ENCODE measurements at places on chromosomes 13 and 19. TPM values are rescaled to one million over a fixed set of nuclear protein-coding genes. Genes with fewer than 3 reads are reported as not detected.
A peak's percentile ranks its signal among the peaks of the same experiment; 100 is the strongest.

NAPSA gene
- 2.8 TPM for polyA plus RNA-seq

DNA sequence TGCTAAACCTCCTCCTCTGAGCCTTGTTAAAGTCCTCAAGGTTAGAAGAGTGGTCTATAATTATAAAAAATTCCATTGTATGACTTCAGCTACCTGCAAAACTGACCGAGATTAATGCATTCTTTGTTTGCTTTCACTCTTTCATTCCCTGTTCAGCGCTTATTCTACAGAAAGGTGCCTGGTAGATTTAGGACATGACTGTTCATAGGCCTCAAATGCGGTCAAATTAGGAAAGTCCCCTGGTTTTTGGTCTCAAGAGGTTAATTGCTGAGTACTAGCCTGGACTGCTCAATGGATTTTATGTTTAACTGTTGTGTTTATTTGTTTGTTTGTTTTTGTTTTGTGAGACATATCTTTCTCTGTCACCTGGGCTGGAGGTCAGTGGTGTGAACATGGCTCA is 35.4 kb downstream of the KL start:
- H3K27ac ChIP-seq, result no peak overlapping the region
- H3K27me3 ChIP-seq, result no peaks in the 10 kb centered on the region
- H3K4me1 ChIP-seq, result no peaks in the 10 kb centered on the region
- no peaks in the 10 kb centered on the region for H3K36me3 ChIP-seq
- no peak for DNase-seq
- no peak overlapping the region for H3K4me3 ChIP-seq

- no peak overlapping the region for H3K27ac ChIP-seq
- DNase-seq, result no peak
- H3K4me3 ChIP-seq, result no peak overlapping the region
- H3K27me3 ChIP-seq, result no peaks in the 10 kb centered on the region
These were observed 15.8 kb downstream of the F2RL3 start for GRCh38 chr19:16904599-16904998.

- peaks cover 8% of the 10 kb centered on the region for H3K4me1 ChIP-seq
- no peak overlapping the region for H3K27ac ChIP-seq
- no peak for DNase-seq
- H3K36me3 ChIP-seq, result peaks cover 55% of the 10 kb centered on the region
These were observed 165.2 kb downstream of the KDM4B start for GRCh38 chr19:5133986-5134595.

DNA sequence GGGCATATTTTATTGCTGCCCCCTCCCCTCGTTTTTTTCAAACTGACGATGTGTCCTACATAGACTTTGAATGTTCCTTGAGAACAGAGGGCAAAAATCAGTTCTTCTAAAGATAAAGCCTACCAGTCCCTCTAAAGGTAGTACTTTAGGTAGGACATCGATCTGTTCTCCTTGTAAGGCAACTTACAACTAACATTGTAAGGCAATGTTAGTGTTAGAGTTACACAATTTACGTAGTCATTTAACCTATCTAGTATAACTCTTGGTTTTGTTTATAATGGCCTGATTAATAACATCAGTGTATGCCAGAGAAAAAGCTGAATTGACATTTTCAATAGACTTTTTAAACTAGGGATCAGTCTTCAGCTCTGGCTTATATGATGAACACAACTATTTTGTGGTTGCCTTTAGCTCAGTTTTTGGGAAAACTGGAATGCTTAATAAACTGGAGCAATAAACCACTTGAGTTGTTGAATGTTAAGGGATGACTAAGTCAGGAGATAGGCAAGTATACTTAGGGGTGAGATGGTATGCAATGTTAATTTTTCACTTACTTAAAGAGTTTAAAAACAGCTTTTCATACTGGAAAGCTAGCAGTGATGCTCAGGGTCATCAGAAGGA is 2.2 kb downstream of the NDFIP2 start:
- H3K4me3 ChIP-seq, result peak overlapping the region; percentile 95
- peaks cover 23% of the 10 kb centered on the region for H3K4me1 ChIP-seq
- peak; percentile 57 for DNase-seq
- H3K27me3 ChIP-seq, result no peaks in the 10 kb centered on the region
- H3K27ac ChIP-seq, result peak overlapping the region; percentile 97

GRCh38 chr13:19961924-19962323 is 3.4 kb downstream of the ZMYM2 start:
- H3K4me1 ChIP-seq, result peaks cover 16% of the 10 kb centered on the region
- no peak overlapping the region for H3K4me3 ChIP-seq

DNA sequence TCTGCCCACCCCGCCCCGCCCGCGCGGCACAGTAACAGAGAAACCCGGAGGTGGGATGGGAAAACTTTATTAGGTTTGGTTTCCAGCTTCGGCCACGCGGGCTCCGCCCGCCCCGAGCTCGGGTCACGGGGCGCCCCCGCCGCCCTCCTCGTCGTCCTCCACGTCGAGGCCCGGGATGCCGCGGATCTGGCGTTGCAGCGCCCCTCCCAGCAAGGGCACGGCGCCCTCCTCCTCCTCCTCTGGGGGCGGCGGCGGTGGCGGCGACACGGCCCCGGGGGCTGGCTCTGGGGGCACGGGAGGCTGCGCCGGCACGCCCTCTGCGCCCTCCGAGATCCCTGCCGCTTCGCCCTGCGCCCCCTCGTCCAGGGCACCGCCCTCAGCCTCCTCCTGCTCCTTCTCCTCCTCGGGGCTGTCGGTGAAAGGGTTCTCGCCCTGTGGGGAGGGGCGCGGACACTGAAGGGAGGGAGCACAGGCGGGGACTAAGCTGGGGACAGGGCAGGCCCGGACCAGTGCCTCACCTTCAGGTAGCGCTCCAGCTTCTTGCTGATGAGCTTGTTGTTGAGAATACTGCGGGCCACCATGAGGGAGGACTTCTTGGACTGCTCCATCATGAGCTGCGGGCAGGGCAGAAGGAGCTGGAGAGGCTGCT is 536 bp upstream of the AKAP8 start:
- peak overlapping the region; percentile 75 for H3K27ac ChIP-seq
- peaks cover 3% of the 10 kb centered on the region for H3K36me3 ChIP-seq
- DNase-seq, result no peak
- H3K4me1 ChIP-seq, result peaks cover 19% of the 10 kb centered on the region
- peak overlapping the region; percentile 53 for H3K4me3 ChIP-seq
- H3K27me3 ChIP-seq, result no peaks in the 10 kb centered on the region

RGL3 gene
- polyA plus RNA-seq, result 5.3 TPM

IL12RB1 gene
- 1.2 TPM for polyA plus RNA-seq

DNA sequence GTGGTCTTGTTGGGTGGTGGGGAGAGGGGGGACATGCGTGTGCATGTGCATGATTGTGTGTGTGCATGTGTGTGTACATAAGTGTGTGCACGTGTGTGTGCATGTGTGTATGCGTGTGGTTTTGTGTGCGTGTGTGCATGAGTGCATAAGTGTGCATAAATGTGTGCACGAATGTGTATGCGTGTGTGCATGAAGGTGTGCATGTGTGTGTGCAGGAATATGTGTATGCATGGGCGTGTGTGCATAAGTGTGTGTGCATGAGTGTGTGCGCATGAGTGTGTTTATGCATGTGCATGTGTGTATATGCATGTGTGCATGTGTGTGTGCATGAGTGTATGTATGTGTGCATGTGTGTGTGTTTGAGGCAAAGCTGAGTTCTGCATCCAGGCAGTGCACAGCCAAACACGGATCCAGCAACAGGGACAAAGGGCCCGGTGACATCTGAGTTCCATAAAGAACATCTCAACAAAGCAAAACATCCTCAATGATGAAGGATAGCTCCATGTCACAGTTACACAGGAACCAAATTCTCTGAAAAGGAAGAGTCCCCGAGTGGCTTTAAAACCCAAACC is 86.0 kb upstream of the FARP1 start:
- H3K27me3 ChIP-seq, result peaks cover 5% of the 10 kb centered on the region
- no peak overlapping the region for H3K27ac ChIP-seq
- no peak for DNase-seq
- no peaks in the 10 kb centered on the region for H3K4me1 ChIP-seq
- H3K4me3 ChIP-seq, result no peak overlapping the region
- H3K36me3 ChIP-seq, result no peaks in the 10 kb centered on the region

DNA sequence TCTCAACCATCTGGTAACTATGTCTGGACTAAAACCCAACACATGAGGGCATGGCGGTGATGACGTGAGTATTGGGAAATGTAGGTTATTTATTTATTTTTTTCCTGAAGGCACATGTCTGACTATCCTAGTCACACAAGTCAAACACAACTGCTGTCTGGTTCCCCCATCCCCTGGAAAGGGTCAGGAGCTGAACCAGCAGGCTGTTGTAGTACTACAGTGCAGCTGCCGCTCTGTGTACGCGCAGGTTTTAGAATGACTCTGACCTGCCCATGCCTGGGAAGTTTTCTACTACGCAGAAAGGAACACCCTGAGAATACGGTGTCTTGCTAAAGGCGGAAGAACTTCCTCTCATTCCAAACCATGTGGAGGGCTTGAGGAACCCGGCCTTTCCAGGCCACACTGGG is 1.2 kb downstream of the SLC7A1 start:
- no peaks in the 10 kb centered on the region for H3K4me1 ChIP-seq
- H3K36me3 ChIP-seq, result no peaks in the 10 kb centered on the region
- H3K27ac ChIP-seq, result peak overlapping the region; percentile 67
- DNase-seq, result peak; percentile 85

- no peaks in the 10 kb centered on the region for H3K4me1 ChIP-seq
- H3K27ac ChIP-seq, result no peak overlapping the region
- DNase-seq, result no peak
- H3K27me3 ChIP-seq, result peaks cover 8% of the 10 kb centered on the region
- no peak overlapping the region for H3K4me3 ChIP-seq
- no peaks in the 10 kb centered on the region for H3K36me3 ChIP-seq
These were observed 19.3 kb upstream of the SDHAF1 start for GRCh38 chr19:35975608-35976214.

SULT2A1 gene
- polyA plus RNA-seq, result 190 TPM

DNA sequence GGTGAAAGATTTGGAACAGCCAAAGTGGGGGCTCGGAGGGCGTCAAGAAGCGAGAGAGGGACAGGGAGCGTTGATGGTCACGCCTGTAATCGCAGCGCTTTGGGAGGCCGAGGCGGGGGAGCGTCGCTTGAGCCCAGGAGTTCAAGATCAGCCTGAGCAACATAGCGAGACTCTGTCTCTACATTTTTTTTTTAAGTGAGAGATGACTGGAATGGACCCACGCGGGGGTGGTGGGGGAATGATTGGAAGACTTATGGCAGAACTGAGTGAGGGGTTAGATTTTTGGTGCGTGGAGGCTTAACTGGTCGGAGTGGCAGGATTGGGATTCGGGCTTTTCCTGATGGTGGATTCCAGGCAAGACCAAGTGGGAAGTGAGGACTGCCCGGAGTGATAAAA is 725 bp downstream of the PSMD8 start:
- H3K36me3 ChIP-seq, result peaks cover 25% of the 10 kb centered on the region
- no peaks in the 10 kb centered on the region for H3K27me3 ChIP-seq
- H3K4me1 ChIP-seq, result peaks cover 11% of the 10 kb centered on the region
- H3K4me3 ChIP-seq, result peak overlapping the region; percentile 75
- no peak for DNase-seq
- H3K27ac ChIP-seq, result peak overlapping the region; percentile 88

ZNF543 gene
- 7.0 TPM for polyA plus RNA-seq

DNA sequence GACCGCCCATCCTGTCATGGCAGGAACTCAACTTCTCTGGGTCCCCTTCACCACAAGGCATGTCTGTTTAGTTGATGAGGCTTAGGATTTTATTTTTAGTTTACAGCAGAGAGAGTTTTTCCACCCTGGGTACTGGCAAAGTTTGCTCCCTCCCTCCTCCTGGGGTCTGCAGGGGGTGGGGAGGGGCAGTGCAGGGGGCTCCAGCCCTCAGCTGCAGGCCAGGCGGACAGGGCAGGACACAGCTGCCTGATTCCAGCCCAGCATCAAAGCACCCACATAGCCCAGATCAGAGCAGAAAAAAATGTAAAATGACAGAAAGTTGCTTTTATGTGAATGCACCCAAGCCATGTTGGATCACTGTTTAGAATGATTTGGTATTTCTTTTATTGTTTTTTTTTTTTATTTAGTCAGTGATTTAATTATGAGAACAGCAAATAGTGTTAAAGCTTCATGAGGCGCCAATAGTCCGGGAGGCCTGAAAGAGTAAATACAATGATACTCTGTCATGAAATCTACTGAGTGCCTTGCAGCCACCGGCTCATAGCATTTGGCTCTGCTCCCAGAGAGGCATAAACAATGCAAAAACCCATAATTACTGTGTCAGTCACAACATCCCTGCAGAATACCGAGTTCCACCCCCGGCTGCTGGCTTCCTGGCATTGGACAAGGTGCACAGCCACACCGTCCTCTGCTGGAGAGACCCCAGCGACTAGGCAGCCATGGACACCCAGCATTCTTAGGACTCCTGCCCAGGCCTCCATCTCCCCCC is 923.5 kb downstream of the UQCRFS1 start:
- H3K4me3 ChIP-seq, result no peak overlapping the region
- DNase-seq, result peak; percentile 16
- H3K36me3 ChIP-seq, result no peaks in the 10 kb centered on the region

DNA sequence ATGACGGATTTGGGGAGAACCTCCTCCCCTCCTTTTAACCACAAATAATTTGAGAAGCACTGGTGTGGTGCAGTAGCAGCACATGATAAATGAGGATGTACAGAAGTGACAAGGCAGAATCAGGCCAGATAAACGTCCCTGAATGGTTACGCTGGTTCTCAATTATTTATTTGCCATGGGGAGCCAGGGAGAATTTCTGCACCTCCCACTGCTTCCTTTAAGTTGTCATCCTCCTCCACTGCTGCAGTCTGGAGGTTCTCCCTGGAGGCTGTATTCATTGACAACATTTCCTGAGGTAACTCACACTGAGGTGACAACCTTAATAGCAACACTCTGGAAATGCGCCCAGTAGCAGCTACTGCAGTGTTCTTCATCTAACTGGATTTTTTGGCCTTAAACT is 308.9 kb upstream of the SLITRK1 start:
- H3K4me3 ChIP-seq, result no peak overlapping the region
- H3K4me1 ChIP-seq, result no peaks in the 10 kb centered on the region
- DNase-seq, result no peak
- no peaks in the 10 kb centered on the region for H3K36me3 ChIP-seq

DNA sequence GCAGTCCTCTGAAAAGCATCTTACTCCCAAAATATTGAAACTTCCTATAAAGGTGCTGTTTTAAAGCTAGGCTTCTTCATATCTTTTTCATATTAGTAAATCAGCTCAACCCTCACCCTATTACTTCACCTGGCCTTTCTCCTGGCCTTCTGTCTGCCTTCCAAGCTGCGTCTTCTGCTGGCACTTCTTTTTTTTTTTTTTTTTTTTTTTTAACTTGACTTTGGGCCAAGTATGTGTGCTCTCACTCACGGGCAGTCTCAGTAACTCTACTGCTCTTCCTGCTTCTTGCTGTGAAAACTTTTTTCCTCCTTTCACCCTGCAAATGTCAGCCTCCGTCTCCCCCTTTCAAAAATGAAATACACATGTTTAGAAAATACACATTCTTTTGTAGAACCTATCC is 41.2 kb upstream of the KCTD4 start:
- DNase-seq, result peak; percentile 30
- H3K4me3 ChIP-seq, result no peak overlapping the region
- no peaks in the 10 kb centered on the region for H3K4me1 ChIP-seq
- H3K36me3 ChIP-seq, result no peaks in the 10 kb centered on the region
- no peaks in the 10 kb centered on the region for H3K27me3 ChIP-seq

- H3K4me3 ChIP-seq, result no peak overlapping the region
- H3K27ac ChIP-seq, result no peak overlapping the region
- no peak for DNase-seq
- peaks cover 17% of the 10 kb centered on the region for H3K36me3 ChIP-seq
- no peaks in the 10 kb centered on the region for H3K27me3 ChIP-seq
- no peaks in the 10 kb centered on the region for H3K4me1 ChIP-seq
These were observed 19.3 kb downstream of the CEACAM1 start for GRCh38 chr19:42508892-42509444.
